NCI-H2081 treated with DMSO at 0.1 percent for 48 hours (cell line): ENCODE measurements at places on chromosomes 1 and 21.

DNA sequence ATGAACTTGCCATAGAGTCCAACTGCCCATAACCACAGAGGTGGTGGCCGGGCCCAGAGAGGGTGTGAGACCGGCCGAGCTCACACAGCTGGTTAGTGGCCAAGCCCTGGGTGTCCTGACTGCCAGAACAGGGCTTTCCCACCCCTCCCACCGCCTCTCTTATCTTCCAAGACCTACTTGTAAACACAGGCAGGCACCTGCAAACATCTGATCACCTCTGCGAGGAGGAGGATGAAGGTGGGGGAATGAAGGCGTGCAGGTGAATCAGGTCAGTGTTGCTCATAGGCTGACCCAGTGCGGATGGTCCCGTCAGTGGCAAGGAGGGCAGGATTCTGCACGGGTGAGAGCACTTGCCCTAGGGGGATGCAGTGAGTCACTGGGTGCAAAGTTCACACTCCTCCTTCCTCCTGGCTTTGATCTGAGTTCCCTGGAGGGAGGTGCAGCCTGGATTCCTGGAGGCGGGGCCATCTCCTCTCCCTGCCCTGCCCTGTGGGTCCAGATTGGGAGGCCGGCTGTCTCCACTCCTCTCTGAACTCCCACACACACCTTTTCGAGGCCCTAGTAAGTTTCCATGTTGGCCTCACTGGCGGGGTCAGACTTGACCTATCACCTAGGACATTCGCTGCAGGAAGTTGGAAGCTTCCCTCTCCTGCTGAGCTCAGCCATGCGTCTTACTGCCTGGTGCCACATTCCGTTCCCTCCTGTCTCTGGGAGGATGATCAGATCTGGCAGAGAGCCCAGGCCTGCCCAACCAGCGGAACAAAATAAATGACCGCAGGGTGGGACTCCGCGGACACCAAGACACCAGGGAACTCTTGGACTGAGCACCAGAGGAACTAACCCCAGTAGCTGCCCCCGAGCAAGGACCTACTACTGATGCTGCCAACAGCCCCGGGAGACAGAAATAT is 7.3 kb downstream of the UQCRHL start:
- DNase-seq: no peak

DNA sequence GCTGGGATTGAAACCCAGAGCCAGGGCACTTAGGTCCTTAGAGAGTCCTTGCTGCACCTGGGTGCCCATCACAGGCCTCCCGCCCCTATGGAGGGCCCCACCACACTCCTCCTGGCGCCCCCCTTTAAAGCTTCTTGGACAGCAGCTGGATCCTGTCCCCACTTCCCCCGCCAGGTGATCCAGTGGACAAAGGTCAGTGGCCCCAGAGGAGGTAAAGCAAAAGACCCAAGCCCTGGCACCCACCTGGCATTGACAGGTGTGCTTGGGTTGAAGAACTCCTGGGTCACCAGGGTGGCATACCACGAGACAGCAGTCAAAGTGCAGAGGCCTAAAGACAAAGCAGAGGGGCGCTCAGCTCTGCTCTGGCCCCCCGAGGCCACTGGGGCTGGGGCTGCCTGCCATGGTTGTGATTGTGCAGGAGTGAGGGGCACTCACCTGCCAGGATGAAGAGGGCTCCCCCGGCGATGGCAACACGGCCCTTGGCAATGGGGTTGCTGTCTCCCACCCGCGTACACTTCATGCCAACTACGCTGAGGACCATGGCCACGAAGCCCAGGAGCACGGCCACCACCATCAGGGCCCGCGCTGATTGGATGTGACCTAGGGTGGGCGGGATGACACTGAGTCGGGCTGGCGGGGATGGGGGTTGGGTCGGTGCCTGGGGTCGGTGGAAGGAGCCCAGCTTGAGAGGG is 1.9 kb downstream of the CLDN19 start:
- DNase-seq: no peak

DNA sequence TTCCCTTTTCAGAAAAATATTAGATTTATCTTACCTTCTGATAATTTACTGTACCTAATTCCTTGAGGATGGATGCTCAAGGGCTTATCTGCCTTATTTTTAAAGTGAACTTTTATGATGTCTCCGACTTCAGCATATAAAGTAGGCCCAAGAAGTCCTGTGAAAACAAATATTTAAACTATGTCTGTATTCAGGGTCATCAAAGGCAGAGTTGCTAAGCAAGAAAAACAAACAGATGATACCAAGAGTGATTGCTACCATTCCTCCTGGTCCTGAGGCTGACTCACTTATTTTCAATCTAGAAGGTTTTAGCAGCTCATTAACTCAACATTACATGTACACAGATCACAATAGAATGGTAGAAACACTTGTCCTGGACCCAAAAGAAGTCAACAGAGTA is 14.1 kb downstream of the F5 start:
- DNase-seq: no peak

GRCh38 chr1:24963943-24964693 is 34.0 kb upstream of the RUNX3 start:
- DNase-seq: no peak

DNA sequence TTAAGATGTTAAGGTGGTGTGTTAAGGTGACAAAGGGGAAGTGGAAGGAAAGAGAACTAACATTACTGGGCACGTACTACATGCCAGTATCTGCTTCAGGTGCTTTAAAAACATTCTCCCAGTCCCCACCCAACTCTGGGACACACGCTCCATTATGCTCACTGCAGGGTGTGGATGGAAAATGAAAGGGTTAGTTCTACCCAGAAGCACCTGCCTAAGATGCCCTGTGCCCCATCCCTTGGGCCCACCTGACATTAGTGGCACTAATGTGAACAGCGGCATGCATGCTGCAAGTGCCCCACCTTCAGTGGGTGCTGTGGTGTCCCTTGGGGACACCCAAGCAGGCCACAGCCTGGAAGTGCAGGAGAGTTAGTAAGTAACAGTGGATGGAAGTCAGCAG is 82.9 kb upstream of the CXADR start:
- DNase-seq: no peak

GRCh38 chr1:29233693-29234092 is 2.6 kb upstream of the PTPRU start:
- no peak for DNase-seq

- DNase-seq: no peak
Measured at GRCh38 chr1:223204424-223204823, 61.4 kb upstream of the TLR5 start.

GRCh38 chr1:182213163-182213562 is 151.7 kb upstream of the ZNF648 start:
- DNase-seq: no peak

GRCh38 chr1:53590531-53591515 is 131.6 kb downstream of the DMRTB1 start:
- no peak for DNase-seq

DNA sequence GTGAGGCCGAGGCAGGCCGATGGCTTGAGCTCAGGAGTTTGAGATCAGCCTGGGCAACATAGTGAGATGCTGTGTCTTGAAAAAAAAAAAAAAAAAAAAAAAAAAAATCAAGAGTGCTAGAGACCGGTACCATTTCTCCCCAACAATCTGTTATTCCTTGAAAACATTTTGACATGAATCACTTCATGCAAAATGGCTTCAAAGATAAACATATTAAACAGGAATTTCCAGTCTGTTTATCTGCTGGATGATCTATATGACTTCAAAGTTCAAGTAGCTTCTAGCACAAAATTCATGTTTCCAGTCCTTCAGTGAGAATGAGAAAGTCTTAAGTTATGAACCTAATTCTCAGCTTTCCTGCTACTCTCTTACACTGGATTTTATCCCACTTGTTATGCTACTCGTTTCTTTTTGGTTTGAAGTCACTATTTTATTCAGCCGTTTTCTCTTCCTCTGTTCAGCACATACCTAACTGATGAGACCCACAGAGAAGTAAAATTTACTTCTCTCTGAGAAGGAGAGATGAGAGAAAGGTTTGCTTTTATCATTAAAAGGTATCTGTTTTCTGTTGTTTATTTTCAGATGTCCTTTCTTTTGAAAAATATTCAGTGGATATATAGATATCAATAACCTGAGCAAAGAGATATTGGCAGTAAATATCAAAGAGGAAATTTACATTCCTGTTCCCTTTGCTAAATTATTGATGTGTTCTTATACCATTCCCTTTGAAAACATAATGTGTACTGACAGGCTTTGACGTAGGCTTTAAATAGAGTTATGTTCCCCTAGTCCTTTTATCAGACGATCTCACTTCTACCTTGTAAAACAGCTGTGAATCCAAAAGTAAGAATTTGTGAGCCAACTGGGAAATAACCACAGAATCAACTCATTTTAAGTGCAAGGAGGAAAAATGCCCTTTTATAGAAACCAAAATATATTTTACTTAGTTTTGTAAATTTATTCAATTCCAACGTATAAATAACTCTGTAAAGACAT is 38.2 kb downstream of the CD46 start:
- DNase-seq: no peak

DNA sequence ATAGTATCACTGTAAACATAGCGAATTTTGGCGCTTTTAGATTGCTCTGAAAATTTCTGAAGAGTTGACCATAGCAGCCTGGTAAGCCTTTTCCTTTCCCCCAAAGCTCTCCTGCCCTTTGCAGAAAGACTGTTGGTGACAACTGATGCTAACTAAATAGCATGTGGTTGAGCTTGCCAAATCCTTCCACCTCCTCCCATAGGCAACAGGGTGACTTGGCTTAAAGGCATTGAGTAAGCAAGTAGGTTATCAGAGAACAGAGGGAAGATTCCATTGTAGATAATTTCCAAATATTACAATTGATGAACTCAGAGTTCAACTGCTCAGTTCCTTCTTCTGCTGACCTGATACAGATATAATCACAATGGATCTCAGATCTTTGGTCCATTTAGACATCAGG is 19.9 kb upstream of the HMGCL start:
- no peak for DNase-seq

- DNase-seq: no peak
Measured at GRCh38 chr21:27569091-27569490, 602.2 kb upstream of the ADAMTS5 start.

DNA sequence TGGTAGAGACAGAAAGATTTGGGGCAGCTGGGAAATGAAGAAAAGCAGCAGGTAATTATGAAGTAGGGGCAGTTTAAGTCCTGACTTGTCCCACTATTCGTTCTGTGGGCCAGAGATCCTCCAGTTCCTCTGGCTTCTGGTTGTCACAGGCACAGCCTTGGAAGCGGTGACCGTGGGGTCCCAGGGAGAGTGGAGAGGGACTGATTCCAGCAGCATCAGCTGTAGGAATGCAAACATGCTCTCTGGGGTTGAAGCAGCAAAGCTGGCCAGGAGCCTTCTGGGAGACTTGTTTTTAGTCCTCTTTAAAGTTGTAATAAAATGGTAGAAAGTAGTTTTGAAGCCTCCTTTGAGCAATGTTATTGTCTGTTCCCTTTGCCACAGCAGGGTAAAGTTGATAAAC is 488.0 kb downstream of the LMO4 start:
- DNase-seq: no peak
